ENCODE measurements at places on chromosomes 7 and 10.
A peak's percentile ranks its signal among the peaks of the same experiment; 100 is the strongest.

DNA sequence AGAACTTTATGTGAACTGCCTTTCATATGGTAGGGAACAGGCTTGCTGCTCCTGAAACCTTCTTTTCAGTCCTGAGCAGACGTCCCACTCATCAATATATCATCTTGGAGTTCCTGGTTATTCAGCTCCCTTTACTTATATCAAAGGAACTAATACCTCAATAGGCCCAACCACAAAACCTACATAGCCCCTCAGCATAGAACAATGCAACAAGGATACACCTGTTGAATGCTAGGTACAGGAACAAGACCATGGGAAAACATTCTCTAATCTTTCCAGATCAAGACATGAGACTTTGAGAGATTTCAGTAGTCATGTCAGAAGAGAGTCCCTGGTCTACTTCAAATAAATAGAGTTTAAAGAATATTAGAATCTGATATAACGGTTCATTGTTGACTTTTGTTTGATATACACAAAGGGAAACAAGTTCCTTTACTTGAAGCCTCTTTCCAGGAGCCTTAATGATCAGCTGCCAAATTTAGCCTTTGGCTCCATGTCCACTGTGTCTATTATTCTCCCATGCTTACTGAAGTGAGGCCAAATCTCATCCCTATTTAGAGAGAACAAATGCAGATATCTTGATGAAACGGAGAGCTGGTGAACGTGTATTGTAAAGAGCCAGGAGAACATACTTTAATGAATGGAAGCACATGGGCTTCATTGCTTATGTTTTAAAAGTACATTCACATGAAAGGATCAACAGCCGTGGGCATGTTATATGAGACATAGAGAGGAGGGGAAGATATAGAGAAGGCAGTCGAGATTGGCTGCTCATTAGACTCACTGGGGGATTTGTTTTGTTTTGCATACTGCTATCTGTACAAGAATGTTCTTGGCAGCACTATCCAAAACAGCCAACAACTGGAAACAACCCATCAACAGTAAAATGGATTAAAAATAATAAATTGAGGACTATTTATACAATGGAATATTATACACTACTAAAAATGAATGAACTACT, 9.5 kb downstream of the RHOBTB1 start:
- no peak for DNase-seq

DNA sequence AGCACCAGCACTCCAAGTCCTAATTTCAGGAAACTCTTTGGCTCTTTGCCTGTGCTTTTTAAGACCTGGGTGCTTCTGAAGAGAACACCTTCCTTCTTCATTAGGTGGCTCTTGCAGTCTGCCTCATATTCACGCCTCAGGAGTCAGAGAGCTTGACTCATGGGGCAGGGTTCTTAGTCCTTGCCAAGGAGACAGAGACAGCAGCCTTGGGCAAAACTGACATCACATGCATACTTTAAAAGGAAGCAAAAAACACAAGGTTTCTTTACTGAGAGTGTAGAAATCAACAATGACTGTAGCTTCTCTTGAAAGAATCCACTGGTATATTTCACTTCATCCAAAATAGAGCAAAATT, 780.6 kb downstream of the INHBA start:
- DNase-seq = no peak

DNA sequence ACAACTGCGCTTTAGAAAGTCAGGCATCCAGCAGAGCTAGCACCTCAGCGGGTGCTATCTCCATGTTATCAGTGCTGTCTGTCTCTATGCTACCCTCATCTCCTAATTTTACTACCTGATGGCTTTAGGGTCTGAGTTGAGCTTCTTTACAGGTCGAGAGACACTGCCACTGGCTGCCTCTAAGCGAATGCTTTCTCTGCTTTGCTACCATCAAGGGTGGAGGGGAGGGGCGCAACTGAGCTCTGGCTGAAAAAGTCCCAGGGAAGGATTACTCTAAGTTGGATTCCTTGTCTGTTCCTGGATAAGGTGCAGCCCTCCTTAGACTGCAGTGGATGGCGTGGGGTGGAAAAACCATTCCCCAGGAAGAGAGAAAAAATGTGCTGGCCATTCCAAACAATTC, 105.7 kb downstream of the CDK14 start:
- no peak for DNase-seq

GRCh38 chr7:116231949-116232348, 21.6 kb downstream of the TES start:
- no peak for DNase-seq

DNA sequence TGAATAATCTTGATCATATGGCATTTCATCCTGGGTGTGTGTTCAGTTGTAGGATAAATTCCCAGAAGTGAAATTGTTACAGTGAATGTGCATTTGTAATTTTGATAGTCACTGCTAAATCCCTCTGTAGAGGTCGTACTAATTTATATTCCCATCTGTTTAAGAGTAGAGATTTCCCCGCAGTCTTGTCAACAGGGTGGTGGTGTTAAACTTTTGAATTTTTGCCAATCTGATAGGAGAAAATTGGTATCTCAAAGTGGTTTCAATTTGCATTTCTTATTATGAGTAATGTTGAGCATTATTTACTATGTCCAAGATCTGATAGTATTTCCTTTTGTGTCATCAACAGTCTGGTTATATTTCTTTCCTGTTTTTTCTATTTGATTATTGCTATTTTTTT, 101.7 kb downstream of the AUTS2 start:
- DNase-seq = no peak

DNA sequence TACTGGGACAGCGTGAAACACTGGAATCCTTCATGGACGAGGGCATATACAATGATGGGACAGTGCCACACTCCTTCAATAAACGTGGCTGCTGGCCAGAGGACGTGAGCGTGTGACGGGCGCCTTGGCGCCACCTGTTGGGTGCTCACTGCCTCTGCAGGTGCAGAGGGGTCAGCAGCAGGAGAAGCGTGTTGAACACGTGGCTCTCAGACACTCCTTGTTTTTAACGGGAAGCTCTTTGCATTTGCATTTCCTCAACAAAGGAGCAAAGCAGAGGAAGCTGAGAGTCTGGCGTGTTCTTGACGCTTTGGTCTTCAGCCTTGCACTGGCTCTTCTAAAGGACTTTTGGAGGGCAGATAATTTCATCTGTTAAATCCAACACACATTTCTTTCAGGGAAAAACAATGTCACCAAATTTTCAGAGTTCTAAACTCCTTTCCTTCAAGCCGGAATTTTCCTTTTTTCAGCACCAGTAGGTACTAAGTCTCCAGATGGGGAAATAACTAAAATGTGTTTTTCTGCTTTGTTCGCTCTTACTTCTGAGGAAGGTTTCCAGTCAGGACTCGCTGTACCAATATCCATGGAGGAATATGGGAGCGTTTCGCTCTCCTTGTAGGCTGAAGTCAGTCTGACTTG, 2.9 kb upstream of the GET4 start:
- peak; percentile 75 for DNase-seq

- DNase-seq = no peak
Observed at GRCh38 chr10:69630651-69631400, 779 bp downstream of the FAM241B start.

DNA sequence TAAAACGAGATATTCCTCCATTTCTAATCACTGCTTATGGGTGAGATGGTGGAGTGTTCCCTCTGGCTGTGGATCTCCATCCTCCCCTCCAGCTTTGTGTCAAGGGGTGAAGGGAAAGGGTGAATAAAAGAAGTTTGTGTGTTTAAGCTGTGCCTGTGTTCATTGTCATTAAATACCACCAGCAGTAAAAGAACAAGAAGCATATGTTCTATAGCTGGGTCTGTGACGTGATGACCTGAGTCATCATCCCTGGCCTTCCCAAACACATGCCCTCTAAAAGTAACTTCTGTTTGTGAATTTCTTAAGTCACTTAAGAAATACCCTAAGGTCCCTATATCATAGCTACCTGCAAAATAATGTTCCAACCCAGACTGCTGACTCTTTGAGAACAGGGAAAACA, 104.9 kb downstream of the PPP1R17 start:
- no peak for DNase-seq

DNA sequence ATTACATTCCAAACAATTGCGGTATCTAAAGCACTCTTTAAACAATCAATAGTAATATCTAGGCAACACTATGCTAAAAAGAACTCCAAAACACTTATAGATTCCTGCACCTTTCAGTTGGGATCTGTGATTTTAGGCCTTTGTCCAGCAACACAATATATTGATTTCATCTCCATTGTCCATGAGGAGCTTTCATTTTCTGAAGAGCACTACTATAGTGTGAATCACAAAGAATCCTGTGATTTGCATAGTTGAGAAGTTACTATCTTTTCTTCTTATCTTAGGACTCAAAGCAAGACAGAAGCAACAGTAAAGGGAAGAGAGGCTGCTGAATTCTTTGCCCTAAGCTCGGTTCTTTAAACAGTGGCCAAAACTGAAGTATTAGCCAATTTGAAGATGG, 846.8 kb downstream of the IPMK start:
- DNase-seq = no peak

GRCh38 chr10:26215935-26216584, 514 bp upstream of the GAD2 start:
- peak; percentile 26 for DNase-seq

DNA sequence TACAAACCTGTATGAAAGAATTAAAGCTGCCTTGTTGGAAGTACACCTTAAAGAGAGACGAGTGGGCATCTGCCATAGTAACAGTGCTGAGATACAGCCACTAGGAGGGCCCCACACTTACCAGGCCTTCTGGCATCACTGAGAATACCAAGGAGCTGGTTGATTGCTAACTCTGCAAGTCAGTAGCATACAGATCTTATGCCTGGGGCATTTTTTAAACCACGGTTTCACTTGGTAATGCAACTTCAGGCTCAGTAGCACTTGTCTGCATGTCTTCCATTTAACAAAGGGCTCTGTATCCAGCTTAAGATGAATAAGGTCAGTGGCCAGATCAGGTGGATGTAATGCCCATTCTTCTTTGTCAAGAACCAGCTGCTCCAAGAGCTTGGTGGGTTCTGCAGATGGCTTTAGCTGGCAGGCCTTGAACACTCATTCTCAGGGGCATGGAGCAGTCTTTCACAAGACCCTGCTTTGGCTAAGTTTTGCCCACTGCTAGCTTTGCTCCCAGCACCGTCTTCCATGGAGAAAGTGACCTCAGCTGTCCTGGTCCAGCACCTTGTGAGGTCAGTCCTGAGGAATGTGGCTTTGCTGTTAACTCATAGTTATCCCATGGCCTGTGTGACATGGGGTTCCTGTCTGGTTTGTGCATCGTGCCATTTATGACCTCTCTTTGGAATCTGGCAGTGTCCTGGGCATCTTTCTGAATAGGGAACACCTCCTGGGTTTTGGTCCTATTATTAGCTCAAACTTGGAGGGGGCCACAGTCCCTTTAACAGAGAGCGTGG, 68.1 kb downstream of the BMPER start:
- DNase-seq = no peak

GRCh38 chr10:26044141-26044749, 110.2 kb downstream of the MYO3A start:
- DNase-seq = no peak

GRCh38 chr7:91722831-91723230, 157.7 kb downstream of the MTERF1 start:
- no peak for DNase-seq
